Naive B cell (primary cell): ENCODE measurements at places on chromosomes 4 and X. TPM values are rescaled to one million over a fixed set of nuclear protein-coding genes. Genes with fewer than 3 reads are reported as not detected.

- DNase-seq: no peak
Observed at GRCh38 chr4:48222491-48222890, 47.1 kb downstream of the TEC start.

DNA sequence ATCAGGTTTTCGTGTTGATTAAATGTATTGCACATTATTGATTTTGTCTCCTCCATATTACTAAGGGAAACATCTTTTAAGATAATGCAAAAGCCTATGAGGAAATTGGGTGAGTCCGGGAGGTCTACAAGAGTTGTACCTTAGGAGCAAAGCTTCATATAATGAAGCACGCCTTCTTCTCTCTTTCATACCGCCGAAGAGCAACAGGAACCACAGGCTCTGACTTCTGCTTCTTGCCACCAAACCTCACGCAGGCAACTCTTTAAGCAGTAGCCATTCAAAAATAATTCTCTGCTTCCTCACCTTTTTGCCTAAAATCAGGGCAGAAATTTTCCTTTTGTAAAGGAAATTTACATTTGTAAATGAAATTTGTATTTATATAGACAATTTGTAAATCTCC is 139.6 kb downstream of the SPRY1 start:
- peak; percentile 14 for DNase-seq

DNA sequence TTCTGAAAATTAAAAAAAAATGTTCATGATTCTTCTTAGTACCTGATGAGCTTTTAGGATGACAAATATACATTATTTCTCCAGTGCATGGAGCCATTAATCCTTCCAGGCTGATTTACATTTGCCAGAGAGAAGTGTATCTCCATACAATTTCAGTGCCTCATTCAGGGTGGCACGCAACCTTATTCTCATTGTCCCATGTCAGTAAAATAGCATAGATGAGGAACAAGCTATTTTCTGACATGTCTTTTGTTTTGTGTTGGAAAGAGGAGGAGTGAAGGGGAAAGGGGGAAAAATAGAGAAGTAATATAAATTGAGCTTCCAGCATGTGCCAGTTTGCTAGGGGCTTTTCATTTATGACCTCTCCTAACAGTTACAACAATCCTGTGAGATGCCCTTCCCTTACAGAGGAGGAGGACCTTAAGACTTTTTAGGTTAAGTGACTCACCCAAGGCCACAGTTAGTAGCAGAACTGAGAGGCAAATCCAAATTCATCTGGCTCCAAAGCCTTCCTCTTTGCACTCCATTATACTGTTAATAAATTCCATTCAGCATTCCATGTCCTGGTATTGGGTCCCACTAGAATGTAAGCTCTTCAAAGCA is 274.8 kb upstream of the GPC4 start:
- no peak for DNase-seq

DNA sequence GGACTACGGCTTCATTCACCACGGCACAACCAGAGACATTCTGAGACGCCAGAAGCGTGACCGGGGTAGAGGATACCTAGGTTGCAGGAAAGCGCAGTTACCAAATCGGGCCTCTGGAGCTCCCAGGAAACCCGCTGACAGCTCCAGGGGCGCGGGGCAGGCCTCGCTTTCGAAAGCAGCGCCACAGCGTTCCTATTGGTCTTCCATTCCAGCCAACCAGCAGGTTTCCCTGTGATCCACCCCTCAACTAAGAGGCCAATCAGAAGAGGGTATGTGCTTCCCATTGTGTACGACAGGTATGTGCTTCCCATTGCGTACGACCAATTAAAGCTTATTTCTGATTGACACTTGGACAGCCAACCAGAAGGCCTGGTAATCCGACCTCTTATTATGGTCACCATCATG is 14.9 kb downstream of the SNX12 start:
- DNase-seq: peak; percentile 21

DNA sequence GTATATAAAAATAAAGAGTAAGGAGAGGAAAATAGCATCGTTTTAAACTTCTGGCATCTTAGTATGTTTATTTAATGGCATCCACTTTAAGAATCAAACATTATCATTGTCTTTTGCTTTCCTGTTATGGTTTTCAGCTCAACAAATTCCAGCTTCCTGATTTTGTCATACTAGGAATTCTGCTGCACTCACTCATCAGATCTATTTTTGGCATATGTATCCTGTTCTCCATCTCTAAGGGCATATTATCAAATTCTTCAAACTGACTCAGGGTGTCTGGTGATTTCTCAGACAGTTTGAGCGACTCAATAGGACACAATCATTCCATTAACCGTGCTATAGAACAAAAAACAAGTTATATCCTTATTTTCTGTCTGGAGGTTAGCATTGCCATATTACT is 248.5 kb upstream of the DIAPH2 start:
- no peak for DNase-seq

DNA sequence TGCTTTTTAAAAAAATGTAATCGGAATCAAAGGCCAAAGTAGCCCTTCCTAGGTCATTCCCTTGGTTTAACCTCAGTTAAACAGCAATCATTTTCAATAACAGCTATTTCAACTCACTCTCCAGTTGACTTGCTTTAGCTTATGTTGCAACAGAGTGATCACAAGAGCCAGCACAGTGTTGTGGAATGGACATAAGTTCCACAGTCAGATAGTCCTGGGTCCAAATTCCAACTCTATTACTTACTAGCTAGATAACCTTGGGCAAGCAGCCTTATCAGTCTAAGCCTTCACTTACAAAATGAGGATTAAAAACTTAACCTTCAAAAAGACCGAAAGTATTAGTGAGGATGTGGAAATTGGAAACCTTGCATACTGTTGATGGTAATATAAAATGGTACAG is 9.2 kb upstream of the GPC3 start:
- DNase-seq: no peak

GRCh38 chr4:6682862-6683590 is 10.7 kb upstream of the S100P start:
- no peak for DNase-seq

- no peak for DNase-seq
Observed at GRCh38 chr4:184115399-184115798, 102.3 kb downstream of the ENPP6 start.

- no peak for DNase-seq
Observed at GRCh38 chr4:137532869-137533236, 559 bp upstream of the PCDH18 start.

DNA sequence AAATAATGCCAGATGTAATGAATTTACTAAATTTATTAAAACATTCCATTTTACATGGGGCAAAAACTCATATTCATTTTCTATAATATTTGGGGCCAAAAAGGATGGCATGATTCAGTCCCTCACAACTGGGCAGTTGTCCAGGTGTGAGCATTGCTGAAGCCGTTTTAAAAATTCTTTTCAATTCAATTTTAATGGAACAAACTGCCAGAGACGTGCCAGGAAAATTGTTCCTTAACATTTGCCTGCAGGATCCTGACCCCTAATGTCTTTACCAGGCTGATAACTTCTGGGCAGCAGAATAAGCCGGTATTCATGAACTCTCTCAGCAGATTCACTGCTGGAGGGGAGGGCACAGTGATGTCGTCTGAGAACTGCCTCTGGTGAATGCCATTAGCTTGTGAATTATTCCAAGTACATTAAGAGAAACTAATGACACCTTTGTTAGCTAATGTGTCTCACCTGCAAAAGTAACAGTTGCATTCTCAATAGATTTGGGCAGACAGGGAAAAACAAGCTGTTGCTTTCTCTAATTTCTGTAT is 1445.1 kb upstream of the TENM3 start:
- DNase-seq: no peak

DNA sequence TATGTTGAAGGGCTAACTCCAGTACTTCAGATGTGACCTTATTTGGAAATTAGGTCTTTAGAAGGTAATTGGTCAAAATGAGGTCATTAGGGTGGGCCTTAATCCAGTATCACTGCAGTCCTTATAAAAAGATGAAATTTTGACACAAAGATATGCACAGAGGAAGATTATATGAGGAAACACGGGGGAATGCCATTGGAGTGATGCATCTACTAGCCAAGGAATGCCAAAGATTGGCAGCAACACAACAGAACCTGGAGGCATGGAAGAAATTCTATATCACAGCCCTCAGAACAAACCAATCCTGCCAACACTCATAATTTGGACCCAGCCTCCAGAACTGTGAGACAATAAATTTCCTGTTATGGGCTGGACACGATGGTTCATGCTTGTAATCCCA is 17.6 kb downstream of the TRIM61 start:
- DNase-seq: no peak

- DNase-seq: no peak
Observed at GRCh38 chrX:2652106-2652505, 39.0 kb upstream of the CD99 start.

DNA sequence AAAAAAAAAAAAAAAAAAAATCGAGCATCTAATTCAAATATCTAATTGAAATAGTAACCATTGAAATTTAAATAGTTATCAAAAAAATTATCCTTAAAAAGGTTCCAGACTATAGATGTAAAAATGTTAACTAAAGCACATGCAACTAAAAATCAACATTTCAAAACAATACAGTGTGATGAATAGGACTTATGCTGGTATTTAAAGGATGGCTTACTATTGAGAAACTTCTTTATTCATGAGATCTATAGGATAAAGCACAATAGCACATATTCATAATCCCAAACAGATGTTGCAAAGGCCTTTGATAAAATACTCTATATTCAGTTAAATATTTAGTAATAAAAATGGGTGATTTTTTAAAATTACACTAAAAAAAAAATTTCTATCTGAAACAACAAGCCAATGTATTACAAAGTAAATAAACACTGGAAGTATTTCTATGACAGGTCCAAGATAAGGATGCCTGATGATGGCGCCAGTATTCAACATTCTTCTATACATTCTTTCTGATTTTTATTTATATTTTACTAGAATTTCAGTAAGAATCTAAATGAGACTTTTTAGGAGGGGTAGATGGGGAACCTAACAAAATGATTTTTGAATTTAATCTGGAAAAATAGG is 26.3 kb downstream of the DCLK2 start:
- DNase-seq: no peak

DNA sequence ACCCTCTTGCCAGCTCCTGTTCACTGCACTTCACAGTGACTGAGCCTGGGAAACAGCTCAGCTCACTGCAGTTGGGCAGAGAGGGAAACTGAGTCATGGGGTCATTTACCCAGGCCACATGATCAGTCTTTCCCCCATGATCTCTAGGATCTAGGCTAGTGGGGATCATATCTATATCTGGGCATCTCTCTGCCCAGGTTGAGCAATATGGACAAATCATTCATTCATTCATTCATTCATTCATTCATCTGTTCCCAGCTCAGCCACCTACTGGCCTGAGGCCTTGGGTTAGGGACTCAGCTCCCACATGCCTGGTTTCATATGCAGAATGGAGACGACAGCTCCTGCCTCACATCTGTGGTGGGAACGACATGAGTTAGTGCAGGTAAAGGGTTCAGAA is 45.3 kb upstream of the HMX1 start:
- no peak for DNase-seq

DNA sequence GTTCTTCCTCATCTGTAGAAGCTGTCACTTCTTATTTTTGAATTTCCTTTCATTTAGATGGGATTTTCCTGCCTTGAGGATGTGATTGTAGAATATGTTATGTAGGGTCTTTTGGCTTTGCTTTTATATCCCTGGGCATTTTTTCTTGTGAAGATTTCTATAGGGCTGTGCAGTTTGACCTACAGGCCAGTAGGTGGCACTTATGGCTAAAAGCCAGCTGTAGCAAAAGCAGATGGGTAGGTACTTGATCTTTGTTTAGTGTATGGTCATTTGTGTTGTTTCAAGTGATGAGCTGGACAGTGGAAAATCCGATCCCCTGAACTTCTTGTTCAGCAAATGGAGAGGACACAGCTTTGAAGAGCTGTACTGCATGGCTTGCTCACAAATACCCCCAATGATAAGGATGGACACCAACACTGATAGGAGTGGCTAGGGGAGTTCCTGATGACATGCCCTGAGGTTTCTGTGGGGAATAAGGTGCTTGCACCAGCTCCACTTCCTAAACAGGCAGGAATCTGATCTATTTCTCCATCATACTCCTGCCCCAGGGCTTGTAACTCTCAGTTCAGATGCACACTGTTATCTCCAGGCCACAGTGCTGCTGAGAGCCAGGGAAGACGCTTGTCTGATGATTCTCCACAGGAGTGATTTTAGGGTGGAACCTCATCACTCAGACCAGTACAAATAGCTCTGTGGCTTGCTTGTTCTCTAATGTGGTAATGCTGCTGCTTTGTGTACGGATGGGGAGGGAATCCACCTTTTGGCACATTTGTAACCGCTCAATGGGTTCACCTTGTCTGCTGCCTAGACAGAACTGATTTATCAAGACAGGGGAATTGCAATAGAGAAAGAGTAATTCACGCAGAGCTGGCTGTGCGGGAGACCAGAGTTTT is 417.1 kb upstream of the MAGEB16 start:
- DNase-seq: no peak

DNA sequence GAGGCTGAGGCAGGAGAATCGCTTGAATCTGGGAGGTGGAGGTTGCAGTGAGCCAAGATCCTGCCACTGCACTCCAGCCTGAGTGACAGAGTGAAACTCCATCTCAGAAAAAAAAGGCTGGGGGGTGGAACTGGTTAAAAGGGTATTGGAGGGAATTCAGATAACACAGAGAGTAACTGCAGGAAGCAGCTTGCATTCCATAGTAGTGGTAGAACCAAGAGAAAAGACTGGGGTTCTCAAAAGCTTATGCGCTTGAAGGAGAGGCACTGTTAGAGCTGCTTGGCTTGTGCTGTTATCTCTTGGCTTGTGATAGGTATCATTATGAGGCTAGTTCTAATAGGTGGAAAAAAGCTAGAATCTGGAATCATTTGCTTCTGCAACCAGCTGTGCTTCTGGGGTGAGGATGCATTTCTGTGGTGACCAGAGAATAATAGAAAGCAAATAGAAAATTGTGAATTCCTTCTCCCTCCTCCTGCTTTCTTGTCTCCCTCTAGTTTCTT is 91.2 kb upstream of the ELOVL6 start:
- DNase-seq: no peak

DNA sequence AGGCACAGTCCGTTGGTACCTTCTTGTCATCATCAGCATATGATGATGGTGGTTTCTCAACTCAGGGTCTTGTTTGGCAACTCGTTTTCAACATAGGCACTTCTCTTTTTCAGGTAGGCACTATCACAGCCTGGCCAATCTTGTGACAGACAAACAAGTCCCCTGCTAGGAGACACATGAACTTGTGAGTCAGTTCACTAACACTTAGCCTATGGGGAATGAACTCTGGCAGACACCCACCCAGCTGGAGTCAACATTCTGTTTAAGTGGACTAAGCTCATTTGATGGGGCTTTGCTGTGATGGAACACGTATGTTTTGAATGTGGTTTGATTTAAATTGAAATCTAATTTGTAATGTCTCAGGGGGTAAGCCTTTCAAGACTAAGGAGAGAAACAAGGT is 100.7 kb upstream of the MAMLD1 start:
- DNase-seq: no peak

- DNase-seq: no peak
Observed at GRCh38 chrX:133815496-133815895, 169.9 kb downstream of the GPC3 start.

Gene GPC4
- 0.49 TPM for polyA plus RNA-seq

Gene USP26
- polyA plus RNA-seq: not detected

Gene EGF
- polyA plus RNA-seq: not detected

Gene ARAP2
- polyA plus RNA-seq: 49.3 TPM

Gene GIMD1
- polyA plus RNA-seq: not detected

Gene WNK3
- polyA plus RNA-seq: 0.37 TPM
